ENCODE measurements at places on chromosomes 3 and 15.

- DNase-seq = no peak
These were observed 189.8 kb downstream of the PLCL2 start for GRCh38 chr3:17074559-17074958.

DNA sequence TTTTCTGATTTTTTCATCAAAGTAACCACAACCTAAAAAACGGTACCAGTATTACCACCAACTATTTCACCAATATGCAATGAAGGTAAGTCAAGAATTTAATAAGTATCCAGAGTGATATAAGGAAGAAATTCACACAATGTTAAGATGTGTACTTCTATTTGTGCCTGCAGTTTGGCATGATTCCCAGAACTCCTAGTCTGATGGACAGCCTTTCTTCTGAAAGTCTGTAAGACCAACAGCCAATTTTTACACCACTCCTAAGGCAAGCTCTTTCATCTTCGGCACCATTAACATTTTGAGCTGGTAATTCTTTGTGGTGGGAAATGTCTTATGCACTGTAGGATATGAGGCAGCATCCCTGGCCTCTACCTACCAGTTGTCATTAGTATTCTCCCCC lies 108.3 kb downstream of the VPS13C start:
- DNase-seq = no peak

DNA sequence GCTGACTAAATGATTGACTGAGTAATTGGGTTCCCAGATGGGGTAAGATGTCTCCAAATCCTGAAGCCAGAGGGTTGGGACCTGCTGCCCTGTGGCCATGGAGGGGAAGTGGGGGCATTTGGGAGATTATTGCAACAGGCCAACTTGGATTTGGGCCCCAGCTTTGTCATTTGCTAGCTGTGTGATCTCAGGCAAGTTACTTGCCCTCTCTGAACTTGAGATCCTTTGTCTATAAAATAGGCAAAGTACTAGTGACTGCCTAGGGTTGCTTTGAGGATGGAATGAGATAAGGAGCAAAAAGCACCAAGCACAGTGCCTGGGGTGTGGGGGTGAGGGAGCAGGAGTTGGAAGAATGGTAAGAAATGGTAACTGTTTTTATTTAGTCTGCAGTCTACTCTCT lies 4.4 kb upstream of the INSYN1 start:
- no peak for DNase-seq

DNA sequence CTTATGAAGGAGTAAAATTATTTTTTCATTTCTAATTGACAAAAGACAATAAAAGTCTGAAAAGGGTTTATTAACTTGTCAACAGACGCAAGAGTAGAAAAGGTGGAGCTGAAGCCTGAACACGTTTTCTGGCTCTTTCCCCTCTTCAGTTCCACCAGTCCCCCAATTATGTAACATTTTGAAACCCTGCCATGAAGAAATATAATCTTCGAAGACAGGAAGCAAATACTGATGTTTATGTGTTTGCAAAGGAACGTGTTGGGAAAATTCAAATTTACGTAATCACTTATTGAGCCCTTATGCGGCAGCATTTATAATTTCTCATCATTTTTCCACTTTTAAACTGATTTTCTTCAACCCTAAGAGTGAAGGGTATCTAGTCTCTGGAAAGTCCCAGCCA lies 767 bp downstream of the AP3S2 start:
- no peak for DNase-seq

DNA sequence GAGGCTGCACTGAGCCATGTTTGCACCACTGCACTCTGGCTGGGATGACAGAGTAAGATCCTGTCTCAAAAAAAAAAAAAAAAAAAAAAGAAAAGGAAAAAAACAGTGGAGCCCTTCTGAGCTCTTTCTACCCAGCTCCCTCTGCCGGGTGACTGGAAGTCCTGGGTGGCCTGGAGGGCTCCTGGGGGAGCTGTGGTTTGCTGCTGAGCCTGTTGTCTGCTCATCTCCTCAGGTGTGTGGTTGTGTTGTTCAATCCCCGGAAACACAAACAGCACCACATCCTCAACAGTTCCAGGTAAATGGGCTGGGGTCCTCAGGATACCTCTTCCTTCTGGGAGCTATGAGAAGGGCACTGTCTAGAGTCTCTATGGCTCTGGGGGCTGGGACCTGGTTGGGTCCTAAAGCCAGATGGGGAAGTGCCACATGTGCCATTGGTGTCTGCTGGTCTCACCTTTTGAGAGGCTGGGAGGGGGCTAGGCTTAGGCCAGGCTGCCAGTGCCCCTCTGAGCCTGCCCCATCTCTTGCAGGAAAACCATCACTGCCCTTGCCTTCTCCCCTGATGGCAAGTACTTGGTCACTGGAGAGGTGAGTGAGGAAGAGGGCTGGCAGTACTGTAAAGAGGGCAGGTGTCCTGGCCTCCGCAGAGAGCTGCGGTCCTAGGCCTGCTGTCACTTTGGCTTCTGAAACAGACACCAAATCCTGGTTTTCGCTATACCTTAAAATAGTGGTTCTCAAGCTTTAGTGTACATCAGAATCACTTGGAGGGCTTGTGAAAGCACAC lies 17.1 kb upstream of the JMJD7 start:
- DNase-seq = no peak
